OCI-M1 (cell line): ENCODE measurements at places on chromosomes 1 and 21.

- DNase-seq = peak; percentile 8
Measured at GRCh38 chr1:167409183-167409582, 109.1 kb downstream of the CD247 start.

DNA sequence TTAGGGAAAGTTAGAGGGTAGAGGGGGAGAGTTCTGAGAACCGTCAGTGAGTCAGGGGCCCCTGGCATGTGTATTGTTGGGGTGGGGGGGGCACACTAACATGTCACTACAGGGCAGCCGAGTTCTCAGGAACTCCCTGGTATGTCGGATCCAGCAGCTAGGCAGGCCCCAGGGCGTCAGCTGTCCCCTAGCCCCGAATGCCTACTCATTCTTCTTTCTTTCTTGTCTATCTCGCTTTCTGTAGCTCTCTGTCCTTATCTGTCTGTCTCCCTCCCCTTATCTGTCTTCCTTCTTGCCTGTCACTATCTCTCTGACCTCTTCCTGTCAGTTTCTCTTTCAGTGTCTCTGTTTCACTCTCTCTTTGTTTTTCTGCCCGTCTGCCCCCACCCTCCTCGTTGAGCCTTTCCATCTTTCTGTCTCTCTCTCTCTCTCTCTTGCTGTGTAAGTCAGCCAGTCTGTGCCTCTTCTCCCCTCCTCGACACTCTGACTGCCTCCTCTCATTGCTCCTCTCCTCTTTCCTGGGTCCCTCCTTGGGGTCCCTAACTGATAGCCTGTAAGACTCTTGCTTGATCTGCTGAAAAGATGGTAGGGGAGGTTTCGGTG lies 2.4 kb downstream of the NTRK1 start:
- DNase-seq = peak; percentile 89

DNA sequence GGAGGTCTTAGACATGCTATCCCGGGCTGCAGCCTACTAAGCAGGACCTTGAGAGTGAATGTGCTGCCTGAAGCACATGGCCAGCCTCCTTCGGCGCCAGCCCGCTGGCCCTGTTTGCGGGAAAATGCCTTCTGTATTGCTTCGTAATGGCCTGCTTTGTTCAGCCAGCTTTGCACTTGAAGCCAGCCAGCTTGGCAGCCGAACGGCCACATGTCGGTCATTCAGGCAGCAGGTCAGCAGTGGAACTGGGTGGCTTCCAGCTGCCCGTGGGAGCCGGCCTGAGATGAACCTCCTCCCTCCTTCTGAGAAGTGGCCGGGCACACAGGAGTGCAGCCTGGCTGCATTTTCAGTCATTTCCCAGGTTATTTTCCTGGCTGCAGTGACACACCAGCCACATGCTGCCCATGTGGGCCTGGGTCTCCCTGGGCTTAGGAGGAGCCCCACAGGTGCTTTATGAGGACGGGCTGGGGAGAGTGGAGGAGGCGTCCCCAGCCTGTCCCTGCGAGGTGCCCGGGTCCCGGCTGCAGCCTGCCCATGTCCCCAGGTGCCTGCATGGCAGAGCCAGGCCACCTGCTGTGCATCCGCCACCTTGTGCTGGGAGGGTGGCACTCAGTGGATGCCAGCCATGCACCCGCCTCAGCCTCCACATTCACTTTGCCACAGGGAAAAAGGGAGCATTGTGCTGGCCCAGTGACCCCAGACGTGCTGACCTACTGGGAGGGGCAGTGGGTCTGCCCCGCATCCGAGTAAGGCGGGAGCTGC lies 103.5 kb downstream of the SIK1 start:
- no peak for DNase-seq

GRCh38 chr1:34070201-34070836 lies 94.7 kb downstream of the CSMD2 start:
- DNase-seq = no peak

DNA sequence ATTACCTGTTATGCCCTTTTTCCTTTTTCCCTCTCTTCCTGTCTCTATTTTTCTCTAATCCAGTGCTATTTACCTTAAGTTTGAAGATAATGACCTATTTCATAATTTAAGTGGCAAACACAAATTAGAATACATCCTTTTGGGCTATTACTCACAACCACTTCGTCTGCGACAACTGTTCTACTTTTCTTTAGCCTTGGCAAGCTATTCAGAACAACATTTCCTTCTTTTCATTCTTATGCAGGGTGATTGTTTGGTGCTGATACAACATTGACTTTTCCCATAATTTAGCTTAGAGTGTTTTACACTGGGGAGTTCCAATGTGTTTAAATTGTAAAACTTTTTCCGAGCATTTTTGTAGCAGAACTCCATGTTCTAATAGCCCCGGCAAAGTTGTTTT lies 86.6 kb upstream of the S1PR1 start:
- DNase-seq = no peak

DNA sequence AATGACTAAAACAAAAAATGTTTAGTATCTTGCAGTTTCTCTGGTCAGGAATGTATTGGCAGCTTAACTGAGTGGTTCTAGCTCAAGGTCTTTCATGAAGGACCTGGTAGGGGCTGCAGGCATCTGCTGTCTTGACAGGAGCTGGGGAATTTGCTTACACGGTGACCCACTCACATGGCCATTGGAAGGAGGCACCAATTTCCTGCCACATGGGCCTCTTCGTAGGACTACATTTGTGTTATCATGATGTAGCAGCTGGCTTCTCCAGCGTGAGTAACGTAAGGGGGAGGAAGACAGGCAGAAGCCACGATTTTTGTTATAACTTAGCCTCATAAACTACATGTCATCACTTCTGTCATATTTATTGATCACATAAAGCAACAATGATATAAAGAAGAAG lies 376.3 kb downstream of the AMY1C start:
- DNase-seq = peak; percentile 89

DNA sequence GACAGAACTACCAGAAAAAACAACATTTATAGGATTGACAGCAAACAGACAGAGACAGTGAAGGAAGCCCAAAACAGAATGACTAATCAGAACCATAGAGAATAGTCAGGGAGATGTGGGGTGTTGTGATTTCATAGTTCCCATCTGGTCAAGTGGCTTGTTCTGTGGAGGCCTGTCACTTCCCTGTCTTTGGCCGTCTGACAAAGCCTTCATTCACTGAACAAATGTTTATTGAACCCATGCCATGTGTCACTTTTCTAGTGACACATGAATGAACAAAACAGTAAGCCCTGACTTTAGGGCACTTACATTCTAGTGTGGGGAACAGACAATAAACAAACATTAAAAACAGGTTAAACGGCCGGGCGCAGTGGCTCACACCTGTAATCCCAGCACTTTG lies 3.2 kb upstream of the SRRM1 start:
- no peak for DNase-seq

DNA sequence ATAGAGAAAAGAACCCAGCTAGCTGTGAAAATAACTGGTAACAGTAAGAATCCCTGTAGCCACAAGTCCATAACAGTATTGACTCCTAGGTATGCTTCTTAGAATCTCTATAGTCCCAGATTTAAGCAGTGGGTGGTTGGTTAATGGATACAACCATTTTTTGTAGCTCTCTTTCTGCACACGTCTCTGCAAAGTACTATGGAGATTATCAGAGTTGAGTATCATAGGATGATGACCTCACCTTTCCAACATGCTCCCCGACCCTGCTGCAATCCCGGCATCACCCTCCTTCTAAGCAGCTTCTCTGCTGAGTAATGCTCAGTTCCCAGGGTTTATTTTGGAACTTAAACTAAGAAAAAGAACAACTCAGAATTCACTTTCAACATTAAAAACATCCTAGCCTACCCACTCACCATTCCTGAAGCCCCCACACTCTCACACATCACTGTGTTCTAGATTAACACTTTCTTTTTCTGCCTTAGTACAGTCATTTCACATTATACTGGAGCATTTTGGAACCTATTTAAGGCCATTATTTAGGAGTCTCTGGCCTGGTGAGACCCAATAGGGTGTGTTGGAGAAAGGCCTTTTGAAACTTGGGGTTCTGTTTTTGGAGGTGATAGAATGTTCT lies 2.7 kb downstream of the MLLT11 start:
- peak; percentile 75 for DNase-seq

DNA sequence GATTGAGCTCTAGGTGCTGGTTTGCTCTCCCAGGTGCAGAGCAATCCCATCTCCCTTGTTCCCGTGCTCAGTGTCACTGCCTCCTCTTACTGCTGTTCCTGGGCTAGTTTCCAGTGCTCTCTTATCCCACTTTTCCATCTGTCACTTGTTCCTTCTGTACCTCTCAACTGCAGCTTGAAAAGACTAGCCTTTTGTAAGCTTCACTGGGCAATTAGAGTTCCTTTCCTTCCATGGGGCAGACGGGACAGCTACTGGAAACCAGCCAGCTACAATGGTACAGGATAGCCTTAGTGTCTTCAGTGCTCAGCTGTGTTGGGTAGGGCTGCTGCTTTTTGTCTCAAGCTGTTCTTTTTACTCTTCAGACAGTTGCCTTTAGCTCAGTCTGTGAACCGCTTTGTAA lies 31.6 kb downstream of the AGT start:
- DNase-seq = no peak

GRCh38 chr1:164602101-164602422 lies 43.1 kb downstream of the PBX1 start:
- DNase-seq = no peak

- no peak for DNase-seq
Measured at GRCh38 chr21:21151231-21151630, 153.0 kb downstream of the NCAM2 start.

DNA sequence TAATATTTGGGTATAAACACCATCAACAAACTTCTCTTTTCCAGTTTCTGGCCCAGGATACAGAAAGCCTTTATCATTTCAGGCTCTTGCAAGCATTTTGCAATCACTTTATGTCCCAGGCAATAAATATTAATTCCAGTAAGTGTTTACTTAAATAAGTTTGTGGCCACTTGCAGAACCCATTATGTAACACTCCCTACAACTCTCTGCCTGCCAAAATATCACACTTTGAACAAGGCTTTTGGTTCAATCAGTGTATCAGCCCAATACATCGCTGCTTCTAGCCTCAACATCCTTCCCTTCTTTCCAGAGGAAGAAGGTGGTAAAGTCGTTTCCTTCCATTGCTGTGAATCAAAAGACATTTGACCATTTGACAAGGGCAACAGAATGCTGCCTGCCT lies 203.0 kb upstream of the USP25 start:
- no peak for DNase-seq

DNA sequence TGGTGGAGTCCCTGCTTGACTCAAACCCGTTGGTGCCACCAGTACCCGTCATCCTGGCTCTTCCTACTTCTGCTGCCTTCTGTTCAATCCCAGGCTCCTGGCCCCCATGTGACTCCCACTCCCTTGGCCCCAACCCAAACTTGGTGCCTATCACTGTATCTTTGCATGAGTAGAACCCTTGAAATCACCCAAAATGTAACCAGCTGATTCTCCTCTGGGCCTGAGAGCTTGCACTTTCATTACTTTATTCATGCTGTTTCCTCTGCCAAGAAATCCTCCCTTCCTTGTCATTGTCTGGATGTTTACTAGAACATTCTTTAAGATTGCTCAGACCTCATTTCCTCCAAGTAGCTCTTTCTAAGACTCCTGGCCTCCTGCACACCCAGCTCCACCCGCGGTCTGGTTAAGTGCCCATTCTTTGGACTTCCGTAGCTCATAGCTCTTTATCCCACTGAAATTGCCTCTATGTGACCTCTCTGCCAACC lies 15.7 kb downstream of the PTAFR start:
- no peak for DNase-seq

- DNase-seq = peak; percentile 39
Measured at GRCh38 chr1:164092603-164093353, 466.2 kb upstream of the PBX1 start.

GRCh38 chr1:93196591-93196990 lies 16.1 kb downstream of the CCDC18 start:
- no peak for DNase-seq

DNA sequence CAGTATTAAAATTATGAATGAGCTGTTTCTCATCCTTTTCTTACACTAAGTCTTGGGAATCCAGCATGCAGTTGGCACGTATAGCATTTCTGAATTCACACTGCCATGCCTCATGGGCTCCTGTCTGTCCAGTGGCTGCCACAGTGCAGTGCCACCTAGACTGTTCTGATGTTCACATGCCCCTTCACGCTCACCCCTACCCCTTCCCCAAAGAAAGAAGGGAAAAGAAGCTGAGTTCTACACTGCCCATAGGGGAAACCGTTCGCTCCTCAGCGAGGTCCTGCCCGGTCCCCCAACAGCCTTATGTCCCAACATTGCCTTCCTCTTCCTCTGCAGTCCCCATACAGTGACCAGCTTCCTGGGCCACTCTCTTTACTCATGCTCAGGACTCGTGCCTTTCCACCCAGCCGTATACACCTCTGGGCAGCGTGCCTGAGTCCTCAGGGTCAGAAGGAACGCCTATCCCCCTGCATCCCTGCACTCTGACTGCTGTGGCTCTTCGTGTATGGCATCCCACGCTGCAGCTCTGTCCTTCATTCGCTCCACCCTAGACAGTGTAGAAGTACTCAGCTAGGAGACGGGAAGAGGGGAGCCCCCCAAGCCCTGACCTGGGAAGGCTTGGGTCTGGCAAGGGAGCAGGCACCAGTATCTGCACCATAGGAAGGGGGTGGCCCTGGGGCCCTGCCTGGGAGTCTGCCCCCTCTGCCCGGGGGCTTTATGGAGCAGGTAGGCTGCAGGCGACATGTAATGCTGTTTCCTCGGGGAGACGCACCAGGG lies 24.1 kb upstream of the ARF1 start:
- no peak for DNase-seq

DNA sequence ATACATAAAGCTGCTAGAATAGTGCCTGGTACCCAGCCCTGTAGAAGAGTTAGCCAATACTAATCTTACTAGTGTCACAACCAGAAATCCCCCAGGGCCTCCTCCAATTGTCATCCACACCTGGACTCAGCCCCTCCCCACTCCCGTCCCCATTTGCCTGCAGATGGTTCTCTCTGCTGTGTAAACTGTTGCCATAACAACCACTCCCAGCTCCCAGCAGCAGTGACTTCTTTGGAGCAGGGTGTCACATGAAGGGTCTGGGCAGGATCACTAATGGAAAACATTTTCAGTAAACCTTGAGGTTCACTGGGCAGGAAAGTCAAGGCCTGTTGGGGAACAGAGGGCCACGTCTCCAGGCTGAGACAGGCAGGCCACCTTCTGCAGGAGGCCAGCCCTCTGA lies 126.0 kb upstream of the IPO9 start:
- no peak for DNase-seq

GRCh38 chr1:96553811-96554210 lies 167.8 kb upstream of the PTBP2 start:
- DNase-seq = no peak

DNA sequence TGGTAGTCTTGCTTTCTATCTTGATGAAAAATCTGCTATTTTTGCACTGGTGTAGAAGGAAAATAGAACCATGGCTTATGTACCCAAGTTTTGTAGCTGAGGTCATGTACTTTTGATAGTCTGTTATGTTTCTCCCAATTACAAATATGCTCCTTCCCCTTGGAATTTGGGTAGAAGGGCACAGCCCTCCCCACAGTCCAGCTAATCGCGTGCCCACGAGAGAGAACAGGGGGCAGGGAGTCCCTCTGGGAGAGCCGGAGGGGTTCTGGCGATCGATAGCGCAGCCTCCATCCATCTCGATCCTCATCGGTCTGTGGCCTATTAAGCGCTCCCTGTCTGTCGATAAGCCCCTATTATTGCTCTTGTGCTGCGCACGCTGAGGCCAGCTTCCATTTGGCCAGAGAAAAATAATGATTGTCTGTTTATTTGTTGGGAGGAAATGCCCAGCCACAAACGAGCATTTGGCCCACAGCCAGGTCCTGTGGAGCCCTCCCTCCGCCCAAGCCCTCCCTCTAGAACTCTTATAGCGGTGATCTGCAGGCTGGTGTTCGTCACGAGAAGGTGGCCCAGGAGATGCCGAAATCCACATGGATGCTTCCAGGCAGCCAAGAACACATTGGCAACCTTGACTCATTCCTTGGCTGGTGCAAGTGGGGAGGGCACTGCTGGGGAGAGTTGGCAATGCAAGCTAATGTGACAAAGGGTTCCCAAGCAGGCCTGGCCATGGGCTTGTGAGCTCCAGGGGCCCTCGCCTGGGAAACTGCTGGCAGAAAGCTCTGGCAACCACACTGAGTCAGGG lies 134.7 kb upstream of the TNR start:
- DNase-seq = no peak
